Vagina (tissue), 2 donors: ENCODE measurements at places on chromosomes 1 and 21.

- H3K4me1 ChIP-seq = no peaks in the 10 kb centered on the region
- no peak for DNase-seq
- no peak overlapping the region for H3K4me3 ChIP-seq
- H3K36me3 ChIP-seq = no peaks in the 10 kb centered on the region
These were observed 88.3 kb downstream of the TPR start for GRCh38 chr1:186286615-186287315.

GRCh38 chr1:225471453-225472301 is 43.8 kb upstream of the LBR start:
- H3K4me3 ChIP-seq = no peak overlapping the region
- peaks cover 12% of the 10 kb centered on the region for H3K4me1 ChIP-seq
- H3K36me3 ChIP-seq = no peaks in the 10 kb centered on the region
- DNase-seq = peak; percentile 81
- no peaks in the 10 kb centered on the region for H3K27me3 ChIP-seq

- H3K27ac ChIP-seq = no peak overlapping the region
- H3K36me3 ChIP-seq = no peaks in the 10 kb centered on the region
- no peaks in the 10 kb centered on the region for H3K27me3 ChIP-seq
- H3K4me1 ChIP-seq = no peaks in the 10 kb centered on the region
- H3K4me3 ChIP-seq = no peak overlapping the region
- DNase-seq = no peak
These were observed 16.7 kb upstream of the TRIM63 start for GRCh38 chr1:26084091-26084561.

GRCh38 chr1:37020653-37021277 is 13.6 kb downstream of the GRIK3 start:
- H3K36me3 ChIP-seq = no peaks in the 10 kb centered on the region
- H3K27ac ChIP-seq = no peak overlapping the region
- no peaks in the 10 kb centered on the region for H3K27me3 ChIP-seq
- H3K4me1 ChIP-seq = no peaks in the 10 kb centered on the region
- H3K4me3 ChIP-seq = no peak overlapping the region

DNA sequence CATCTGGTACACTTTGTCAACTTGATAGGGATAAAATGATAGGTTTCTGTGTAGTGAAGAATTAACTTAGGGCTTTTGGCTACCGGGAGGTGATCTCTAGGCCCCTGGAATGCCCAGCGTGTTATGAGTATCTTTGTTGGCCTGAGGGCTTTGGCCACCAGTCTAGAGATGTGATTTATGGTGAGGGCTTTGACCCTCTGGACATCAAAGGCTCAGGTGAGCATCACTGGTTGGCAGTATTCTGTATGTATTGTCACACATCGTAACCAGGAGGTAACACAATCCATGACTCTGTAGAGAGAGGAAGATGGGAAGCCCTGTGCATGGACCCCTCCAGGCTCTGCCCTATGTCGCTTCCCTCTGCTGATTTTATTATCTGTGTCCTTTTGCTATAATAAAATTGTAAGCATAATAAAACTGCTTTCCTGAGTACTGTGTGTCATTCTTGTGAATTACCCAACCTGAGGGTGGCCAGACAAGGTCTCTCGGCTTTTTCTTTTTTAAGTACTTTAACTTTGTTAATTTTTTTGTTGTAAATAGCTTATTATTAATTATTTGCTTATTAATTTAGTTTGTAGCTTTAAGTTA is 40.2 kb upstream of the PRDX6 start:
- no peaks in the 10 kb centered on the region for H3K4me1 ChIP-seq
- H3K36me3 ChIP-seq = no peaks in the 10 kb centered on the region
- DNase-seq = no peak
- no peak overlapping the region for H3K27ac ChIP-seq
- no peak overlapping the region for H3K4me3 ChIP-seq

GRCh38 chr1:19698181-19698580 is 33.5 kb downstream of the HTR6 start:
- no peak overlapping the region for H3K4me3 ChIP-seq
- H3K27ac ChIP-seq = no peak overlapping the region
- DNase-seq = no peak

DNA sequence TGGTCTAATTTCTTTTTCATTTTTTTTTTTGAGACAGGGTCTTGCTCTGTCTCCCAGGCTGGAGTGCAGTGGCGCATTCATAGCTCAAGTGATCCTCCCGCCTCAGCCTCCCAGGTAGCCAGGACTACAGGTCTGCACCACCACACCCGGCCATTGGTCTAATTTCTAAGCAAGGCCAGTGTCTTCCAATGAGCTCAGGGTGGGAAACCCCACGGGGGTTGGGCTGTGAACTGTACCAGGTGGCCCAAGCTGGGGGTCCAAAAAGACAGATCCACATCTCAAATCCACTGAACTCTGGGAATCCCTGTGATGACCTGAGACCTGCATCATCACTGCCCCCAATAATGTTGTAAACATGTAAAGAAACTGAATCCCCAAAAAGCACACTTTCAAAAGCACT is 79.5 kb downstream of the BCAR3 start:
- no peak for DNase-seq
- H3K27ac ChIP-seq = no peak overlapping the region
- no peak overlapping the region for H3K4me3 ChIP-seq
- no peaks in the 10 kb centered on the region for H3K27me3 ChIP-seq
- no peaks in the 10 kb centered on the region for H3K36me3 ChIP-seq

DNA sequence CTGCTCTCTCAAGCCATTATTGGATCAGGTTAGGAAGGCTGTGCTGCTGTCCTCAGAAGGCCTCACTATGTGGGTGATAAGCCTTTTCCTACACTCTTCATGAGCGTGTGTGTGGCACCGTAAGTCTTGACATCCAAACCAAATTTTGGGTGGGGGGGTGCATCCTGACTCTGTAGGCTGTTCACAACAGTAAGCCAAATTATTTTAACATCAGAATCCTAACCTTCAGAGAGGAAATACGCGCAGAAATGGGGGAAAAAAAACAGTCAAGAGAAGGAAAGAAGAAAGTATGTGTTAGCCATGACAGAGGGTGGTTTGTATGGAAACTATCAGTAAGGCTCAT is 21.0 kb downstream of the STPG1 start:
- H3K27ac ChIP-seq = peak overlapping the region; percentile 84
- H3K27me3 ChIP-seq = no peaks in the 10 kb centered on the region
- no peak overlapping the region for H3K4me3 ChIP-seq
- no peaks in the 10 kb centered on the region for H3K36me3 ChIP-seq
- no peak for DNase-seq
- H3K4me1 ChIP-seq = peaks cover 11% of the 10 kb centered on the region

- H3K4me3 ChIP-seq = no peak overlapping the region
- no peak overlapping the region for H3K27ac ChIP-seq
- no peak for DNase-seq
- no peaks in the 10 kb centered on the region for H3K27me3 ChIP-seq
- H3K36me3 ChIP-seq = no peaks in the 10 kb centered on the region
- H3K4me1 ChIP-seq = peaks cover 8% of the 10 kb centered on the region
These were observed 21.2 kb downstream of the TP73 start for GRCh38 chr1:3673381-3674099.

- no peaks in the 10 kb centered on the region for H3K36me3 ChIP-seq
- H3K4me1 ChIP-seq = no peaks in the 10 kb centered on the region
- H3K27ac ChIP-seq = no peak overlapping the region
- no peak overlapping the region for H3K4me3 ChIP-seq
- H3K27me3 ChIP-seq = no peaks in the 10 kb centered on the region
These were observed 216.9 kb upstream of the TMPRSS15 start for GRCh38 chr21:18620436-18620835.

DNA sequence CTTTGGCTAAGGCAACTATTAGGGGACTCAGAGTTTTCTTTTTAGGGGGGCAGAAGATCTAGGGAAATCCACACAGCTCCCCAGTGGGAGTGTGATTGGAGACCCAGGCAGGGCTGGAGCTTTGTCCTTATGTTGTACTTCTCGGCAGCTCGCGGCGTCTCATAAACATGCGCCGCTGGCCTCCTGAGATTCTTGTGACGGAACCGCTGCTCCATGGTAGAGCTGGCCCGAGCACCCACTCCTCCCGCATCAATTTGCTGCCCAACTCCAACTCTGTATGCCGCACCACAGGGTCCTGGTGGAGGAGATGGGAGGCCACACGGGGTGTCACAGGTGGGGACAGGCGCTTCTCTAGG is 143.9 kb downstream of the GALNT2 start:
- no peaks in the 10 kb centered on the region for H3K27me3 ChIP-seq
- H3K4me1 ChIP-seq = peaks cover 48% of the 10 kb centered on the region
- H3K27ac ChIP-seq = peak overlapping the region; percentile 38
- DNase-seq = no peak
- no peaks in the 10 kb centered on the region for H3K36me3 ChIP-seq

DNA sequence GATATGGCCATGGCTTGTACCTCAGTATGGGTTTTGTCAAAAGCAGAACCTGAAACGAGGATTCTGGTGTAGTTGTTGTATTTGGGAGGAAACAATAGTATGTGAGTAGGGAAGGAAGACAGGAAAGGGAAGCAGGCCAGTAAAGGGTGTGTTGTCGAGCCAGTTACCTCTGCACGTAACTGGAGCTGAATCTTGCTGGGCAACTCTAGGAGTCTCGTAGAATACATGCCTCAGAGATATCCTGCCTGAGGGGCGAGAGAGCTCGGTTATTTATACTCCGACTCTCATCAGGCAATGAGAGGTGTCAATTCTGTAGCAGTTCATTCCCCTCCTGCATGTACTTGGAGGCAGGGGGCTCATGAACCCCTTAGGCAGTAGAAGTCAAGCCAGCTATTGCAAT is 45.9 kb upstream of the KIF26B start:
- H3K4me3 ChIP-seq = no peak overlapping the region
- H3K27ac ChIP-seq = no peak overlapping the region
- no peaks in the 10 kb centered on the region for H3K4me1 ChIP-seq
- no peaks in the 10 kb centered on the region for H3K27me3 ChIP-seq
- DNase-seq = no peak

DNA sequence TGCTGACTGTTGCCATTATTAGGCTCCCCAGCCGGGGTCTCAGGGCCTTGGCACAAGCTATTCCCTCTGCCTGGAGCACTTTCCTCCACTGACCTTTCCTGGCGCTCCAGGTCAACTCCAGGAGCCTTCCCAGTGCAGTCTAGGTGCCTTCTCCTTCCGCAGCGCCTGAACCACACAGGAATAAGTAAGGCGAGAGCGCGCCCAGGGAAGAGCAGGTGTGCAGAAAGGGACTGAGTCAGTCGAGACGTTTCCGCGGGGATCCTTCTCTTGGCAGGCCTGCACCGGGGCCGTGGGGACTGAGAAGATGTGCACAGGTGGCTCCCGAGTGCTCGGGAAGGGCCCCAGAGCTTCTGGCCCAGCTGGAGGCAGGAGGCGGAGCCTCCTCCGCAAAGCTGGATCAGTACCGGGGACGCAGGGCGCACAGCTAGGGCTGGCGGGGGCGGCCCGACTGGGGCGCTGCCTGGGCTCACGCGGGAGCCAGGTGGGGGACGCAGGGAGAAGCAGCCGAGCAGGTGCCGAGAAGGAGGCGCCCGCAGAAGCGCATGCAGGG is 765 bp upstream of the BMP8A start:
- peaks cover 10% of the 10 kb centered on the region for H3K4me1 ChIP-seq
- H3K4me3 ChIP-seq = peak overlapping the region; percentile 49

DNA sequence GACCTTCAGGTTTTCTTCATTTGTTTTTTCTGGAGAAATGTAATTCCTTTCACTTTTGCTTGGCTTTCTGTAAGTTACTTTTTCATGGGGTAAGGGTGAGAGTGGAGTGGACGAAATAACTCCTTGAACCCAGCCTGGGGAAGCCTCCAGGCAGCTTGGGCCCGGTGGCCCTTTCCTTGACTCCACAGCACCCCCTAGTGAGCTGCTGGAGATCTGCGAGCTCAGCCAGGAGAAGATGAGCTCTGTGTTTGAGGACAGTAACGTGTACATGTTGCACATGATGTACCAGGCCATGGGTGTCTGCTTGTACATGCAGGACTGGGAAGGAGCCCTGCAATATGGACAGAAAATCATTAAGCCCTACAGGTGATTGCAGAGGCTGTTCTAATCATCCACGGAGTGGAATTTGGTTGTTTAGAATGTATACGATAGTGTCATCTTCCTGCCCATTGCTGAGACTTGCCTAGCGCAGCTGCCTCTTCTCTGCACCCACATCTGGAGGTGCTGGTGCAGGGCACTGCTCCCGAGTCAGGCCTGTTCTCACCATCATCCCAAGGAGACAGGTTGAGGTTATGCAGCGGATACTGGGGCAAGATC is 51.0 kb downstream of the SMYD2 start:
- H3K4me3 ChIP-seq = no peak overlapping the region
- no peaks in the 10 kb centered on the region for H3K27me3 ChIP-seq
- no peaks in the 10 kb centered on the region for H3K36me3 ChIP-seq
- no peak for DNase-seq
- peaks cover 18% of the 10 kb centered on the region for H3K4me1 ChIP-seq

GRCh38 chr1:48627486-48627885 is 149.2 kb downstream of the BEND5 start:
- no peaks in the 10 kb centered on the region for H3K27me3 ChIP-seq
- H3K4me1 ChIP-seq = no peaks in the 10 kb centered on the region
- no peak for DNase-seq
- no peak overlapping the region for H3K4me3 ChIP-seq

DNA sequence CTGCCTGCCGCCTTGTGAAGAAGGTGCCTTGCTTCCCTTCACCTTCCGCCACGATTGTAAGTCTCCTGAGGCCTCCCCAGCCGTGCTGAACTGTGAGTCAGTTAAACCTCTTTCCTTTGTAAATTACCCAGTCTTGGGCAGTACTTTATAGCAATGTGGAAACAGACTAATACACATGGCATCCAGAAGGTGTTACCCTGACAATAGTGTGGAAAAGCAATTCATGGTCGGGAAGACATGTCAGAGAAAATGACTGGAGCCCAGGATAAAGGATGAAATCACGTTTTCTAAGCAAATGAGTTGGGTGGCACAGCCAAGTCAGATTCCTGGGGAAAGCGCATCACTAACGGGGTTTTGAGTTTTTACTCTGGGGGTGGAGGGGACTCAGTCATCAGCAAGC is 76.4 kb downstream of the HLCS start:
- no peak overlapping the region for H3K27ac ChIP-seq
- H3K27me3 ChIP-seq = no peaks in the 10 kb centered on the region
- peak; percentile 49 for DNase-seq
- no peaks in the 10 kb centered on the region for H3K36me3 ChIP-seq

DNA sequence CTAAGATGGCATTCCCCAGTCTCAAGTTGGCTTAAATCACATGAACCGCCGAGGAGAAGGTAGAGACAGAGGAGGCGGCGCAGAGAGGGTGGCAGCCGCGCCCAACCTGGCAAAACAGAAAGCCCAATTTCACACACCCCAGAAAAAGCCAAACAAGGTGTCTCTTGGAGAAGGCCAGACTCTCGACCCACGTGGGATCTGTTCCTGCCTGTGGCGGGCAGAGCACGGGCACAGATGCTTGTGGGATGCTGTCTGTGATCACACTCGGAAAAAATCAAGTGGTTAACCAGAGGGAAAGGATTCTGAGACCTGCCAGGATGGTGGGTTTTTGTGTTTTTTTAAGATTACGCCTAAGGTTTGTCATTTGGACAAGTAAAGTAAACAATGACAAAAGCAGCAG is 80.7 kb downstream of the MRPL37 start:
- H3K4me3 ChIP-seq = no peak overlapping the region
- no peaks in the 10 kb centered on the region for H3K27me3 ChIP-seq
- peaks cover 78% of the 10 kb centered on the region for H3K4me1 ChIP-seq
- H3K36me3 ChIP-seq = no peaks in the 10 kb centered on the region
- DNase-seq = no peak
- H3K27ac ChIP-seq = peak overlapping the region; percentile 97
